Astrocyte of the cerebellum (primary cell): ENCODE measurements at places on chromosomes 16 and 17.

GRCh38 chr16:6165330-6165979 lies 1067.9 kb upstream of the EEF2KMT start:
- DNase-seq: peak; percentile 18

GRCh38 chr16:64534180-64534780 lies 587.6 kb downstream of the CDH11 start:
- DNase-seq: no peak

DNA sequence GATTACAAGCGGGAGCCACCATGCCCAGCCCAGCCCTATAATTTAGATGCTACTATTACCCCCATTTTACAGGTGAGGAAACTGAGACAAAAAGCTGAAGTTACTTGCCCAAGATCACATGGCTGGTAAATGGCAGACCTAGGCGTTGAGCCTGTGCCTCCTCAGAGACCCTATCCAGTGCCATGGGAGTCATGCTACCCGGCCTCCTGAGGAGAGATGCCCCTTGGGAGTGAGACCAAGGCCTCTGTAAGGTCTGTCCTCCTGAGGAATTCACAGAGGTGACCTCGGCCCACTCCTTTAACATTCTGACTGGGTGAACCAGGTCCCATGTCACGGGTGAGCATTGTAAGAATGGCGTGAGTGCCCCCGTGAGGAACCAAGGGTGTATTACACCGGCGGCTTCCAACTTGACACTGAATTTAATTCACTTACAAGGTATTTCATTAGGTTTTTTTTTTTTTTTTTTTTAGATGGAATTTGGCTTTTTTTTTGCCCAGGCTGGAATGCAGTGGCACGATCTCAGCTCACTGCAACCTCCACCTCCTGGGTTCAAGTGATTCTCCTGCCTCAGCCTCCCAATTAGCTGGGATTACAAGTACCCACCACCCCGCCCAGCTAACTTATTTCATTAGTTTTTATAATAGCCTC lies 95.7 kb downstream of the ABCC6 start:
- DNase-seq: peak; percentile 56

DNA sequence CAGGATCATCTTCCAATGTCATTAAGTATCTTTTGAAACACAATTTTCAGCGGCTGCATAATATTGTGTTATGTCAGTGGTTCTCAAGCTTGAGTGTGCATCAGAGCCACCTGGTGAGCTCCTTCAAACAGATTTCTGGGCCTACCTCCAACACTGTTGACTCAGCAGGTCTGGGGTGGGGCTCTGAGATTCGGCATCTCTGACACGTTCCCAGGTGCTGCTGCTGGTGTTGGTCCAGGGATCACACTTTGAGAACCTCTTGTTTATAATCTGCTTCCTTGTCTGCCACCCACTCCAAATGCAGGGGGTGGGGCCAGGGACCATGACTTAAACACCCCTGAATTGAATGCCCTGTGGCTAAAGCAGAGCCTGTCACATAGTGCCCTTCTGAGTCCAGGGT lies 73.8 kb upstream of the HNF1B start:
- DNase-seq: peak; percentile 76

- no peak for DNase-seq
These were observed 96.7 kb upstream of the XYLT1 start for GRCh38 chr16:17567455-17567854.

DNA sequence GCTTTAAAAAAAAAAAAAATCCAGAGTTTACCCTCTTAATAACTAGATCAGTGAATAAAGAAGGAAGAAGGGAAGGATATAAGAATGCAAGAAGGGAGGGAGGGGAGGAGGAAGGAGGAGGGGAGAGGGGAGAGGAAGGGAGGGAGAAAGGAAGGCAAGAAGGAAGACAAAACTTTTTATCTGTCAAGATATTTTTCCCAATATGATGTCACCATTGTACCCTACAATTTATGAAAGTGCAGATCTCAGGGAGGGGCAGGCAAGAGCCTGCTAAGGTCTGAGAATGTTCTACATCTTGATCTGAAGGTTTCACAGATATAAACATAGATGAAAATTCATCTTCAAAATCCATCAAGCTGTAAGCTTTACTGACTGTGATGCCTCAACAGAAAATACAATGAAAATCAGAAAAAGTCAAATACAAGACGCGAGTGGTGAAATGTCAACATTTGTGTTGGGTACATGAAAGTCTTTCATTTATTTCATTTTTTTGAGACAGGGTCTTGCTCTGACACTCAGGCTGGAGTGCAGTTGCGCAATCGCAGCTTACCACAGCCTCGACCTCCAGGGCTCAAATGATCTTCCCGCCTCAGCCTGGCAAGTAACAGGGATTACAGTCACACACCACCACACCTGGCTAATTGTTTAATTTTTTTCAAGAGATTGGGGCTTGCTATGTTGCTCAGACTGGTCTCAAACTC lies 57.1 kb upstream of the EMP2 start:
- no peak for DNase-seq

- peak; percentile 77 for DNase-seq
These were observed 1.3 kb downstream of the C16orf86 start for GRCh38 chr16:67667817-67668494.

DNA sequence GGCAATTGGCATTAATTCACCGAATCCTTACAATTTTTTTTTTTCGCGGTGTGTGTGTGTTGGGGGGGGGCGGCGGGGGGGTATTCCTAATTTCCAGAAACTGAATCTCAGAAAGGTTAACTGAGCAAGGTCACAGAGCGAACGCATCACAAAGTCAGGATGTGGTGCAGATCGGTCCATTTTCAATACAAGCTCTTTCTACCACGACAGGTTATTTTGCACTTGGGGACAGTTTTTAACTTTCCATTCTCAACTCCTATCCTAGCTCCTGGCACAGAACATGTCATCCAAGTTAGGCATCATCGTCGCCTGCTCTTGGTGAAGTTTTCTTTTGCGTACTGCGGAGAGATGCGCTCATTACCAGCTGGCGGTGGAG lies 15.4 kb upstream of the ERN1 start:
- no peak for DNase-seq

DNA sequence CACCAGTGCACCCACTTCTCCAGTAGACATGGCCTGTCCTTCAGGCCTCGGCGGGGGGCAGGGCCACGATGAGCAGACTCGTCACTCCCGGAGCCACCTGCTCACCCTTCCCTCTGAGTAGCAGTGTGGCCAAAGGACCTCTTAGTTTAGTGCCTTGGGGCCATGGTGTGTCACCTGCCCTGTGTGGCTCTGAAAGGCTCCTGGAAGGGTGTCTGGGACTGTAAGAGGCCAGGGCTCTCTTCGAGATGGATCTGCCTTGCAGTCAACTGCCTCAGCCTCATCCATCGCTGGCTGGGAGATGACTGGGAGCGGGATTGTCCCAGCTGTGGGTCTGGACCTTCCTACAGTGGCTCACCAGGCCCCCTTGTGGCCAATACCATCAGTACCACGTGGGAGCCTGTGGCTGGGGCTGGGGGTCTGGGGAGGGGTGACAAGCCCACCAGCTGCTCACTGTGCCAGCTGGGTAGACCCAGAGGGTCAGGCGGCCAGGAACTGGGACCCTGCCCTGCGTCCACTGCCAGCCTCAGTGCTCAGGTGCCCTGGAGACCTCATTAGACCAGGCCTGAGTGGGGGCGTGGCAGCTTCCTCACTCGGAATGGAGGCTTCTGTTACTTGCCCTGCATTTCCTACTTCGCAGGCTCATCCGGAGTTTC lies 133.4 kb downstream of the OR1D5 start:
- DNase-seq: no peak

- DNase-seq: no peak
These were observed 266.6 kb downstream of the XYLT1 start for GRCh38 chr16:17204206-17204605.

DNA sequence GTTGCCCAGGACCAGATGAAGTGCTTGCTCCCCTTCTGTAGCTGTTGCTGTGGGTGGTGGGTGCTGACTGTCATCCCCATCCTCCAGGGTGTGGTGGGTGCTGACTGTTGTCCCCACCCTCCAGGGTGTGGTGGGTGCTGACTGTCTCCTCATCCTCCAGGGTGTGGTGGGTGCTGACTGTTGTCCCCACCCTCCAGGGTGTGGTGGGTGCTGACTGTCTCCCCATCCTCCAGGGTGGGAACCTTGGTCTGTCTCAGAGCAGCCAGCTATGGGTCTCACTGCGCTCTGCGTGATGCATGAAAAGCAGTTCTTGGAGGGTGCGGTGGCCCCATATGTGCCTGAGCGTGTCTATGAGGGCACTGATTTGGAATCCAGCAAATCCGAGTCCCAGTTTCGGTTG lies 163.8 kb downstream of the RPTOR start:
- no peak for DNase-seq

DNA sequence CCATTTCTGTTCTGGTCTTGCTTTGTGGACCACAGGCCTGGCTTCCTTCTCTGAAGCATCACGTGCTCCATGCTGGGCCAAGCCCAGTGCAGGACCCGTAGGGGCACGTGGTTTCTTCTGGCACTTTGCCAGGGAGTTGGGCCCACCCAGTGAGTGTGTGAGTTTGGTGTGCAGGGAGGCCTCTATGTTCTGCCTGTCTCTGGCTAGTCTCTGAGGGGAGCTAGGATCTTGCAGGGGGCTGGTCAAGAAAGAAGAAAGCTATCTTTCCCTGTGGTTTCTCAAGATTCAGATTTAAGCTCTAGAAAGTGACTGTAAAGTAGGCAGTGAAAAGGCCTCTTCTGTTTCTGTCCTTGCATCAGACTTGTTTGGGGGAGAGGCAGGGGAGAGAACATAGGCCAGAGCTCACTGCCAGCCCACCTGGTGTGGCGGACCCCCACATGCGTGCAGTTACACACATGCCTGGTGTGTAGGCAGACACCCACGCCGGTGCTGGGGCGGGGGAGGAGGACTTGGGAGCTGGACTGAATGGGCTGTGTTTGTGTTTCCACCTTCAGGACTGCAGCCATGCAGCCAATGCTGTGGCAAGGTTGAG lies 11.8 kb downstream of the LASP1 start:
- DNase-seq: no peak

DNA sequence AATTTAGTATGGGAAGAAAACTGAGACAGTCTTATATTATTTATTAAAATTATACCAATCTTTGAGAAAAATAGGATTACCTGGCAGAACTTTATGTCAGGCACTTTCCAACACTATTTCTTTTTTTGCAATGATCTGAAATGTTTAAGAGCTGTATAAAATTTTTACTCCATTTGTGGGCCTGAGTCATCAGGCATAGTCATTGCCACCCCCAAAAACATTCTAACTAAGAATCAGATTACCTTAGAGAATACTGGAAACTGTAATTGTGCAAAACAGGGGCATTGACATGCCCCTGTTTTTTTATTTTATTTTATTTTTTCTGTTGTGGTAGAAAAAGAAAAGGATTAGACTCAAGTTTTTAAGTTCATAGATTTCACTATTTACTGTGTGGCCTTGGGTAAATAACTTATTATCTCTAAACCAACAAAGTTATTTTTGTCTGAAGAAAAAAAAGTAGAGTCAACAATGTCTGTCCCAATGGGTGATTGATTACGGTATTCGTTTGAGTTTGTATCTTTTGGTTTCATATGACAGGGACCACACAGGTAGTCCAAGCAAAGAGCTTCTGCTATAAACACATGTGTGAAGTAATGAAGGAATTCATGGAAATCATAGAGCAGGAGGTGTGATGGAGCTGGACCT lies 24.6 kb downstream of the VAT1L start:
- DNase-seq: no peak

DNA sequence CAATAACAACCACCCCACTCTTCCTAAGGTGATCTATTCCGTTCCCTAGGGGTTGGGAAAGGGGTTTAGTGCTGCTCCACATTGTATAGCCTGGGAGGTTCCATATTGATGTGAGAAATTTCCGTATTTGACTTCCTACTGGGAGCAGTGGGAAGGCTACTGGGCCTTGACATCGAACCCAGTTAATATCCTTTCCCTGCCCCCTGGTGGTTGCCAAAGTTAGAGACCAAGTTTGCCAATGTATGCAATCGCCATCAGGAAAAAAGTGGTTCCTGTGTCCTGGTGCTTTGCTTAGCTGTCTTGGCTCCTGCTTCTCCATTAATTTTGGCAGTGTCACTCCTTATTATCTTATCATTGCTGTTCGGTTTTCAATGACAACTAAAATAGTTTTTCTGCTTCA lies 914.9 kb downstream of the KCNJ2 start:
- DNase-seq: no peak

- DNase-seq: no peak
These were observed 59.0 kb downstream of the TOX3 start for GRCh38 chr16:52487849-52488457.

GRCh38 chr17:58279016-58279711 lies 1.6 kb downstream of the MPO start:
- no peak for DNase-seq

DNA sequence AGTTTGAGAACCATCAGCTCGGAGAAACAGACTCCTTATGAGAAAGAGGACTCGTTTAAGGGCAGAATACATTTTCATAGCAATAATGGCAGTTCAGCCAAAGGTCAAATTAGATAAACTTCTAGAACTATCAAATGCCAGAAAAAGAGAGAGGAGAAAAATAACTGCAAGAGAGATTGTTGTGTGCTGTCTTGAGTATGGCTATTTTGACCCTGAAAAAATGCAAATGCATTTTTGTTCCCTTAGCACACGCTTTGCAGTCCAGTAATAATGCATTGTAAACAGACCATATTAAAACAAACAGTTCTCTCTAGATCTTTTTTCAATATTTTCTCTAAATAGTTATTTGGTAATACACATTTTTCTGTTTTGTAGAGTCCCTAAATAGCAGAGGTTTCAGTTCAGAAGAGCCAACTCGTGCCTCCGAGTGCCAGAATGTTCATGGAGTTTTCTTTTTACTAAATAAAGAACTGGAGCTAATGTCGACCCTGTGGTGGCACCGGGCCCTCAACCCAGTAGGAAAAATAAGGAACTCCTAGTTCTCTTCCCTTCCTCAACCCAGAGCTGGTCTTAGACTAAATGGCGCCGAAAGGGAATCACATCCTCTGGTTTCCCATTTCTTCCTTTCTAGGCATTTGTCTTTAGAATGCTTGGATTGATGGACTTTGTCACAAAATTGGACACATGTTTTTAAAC lies 298.0 kb downstream of the MAP2K4 start:
- no peak for DNase-seq

DNA sequence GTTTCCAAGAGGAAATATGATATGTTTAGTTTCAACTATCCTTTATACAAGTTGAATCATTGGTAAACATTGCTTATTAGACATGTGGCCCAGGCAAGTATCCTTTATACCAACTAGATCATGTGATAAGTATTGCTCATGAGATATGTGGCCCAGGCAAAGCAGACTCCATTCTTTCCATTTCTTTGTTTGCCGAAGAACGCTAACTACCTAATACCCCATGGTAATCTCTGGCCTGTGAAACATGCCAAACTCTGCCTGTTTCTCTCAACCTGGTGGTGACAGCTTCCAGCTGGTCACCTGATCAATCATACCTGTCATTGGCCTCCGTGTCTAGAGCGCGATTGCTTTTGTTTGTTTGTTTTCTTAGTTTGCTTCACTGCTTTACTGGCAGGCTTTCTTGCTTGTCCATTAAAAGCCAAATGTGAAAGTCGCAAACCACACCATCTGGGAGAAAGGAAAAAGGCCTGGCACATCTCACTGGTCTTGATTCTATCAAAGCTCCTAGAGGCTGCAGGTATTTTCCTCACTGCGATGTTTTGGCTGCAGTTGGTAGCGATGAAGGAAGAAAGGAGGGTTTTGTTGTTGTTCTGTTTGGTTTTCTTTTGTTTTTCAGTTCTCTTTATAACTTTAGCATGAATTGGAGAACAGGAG lies 686.2 kb downstream of the KCNJ2 start:
- peak; percentile 33 for DNase-seq
